ENCODE measurements at places on chromosomes 6 and 20.

- no peak for DNase-seq
Observed at GRCh38 chr6:73537677-73538076, 16.8 kb upstream of the EEF1A1 start.

DNA sequence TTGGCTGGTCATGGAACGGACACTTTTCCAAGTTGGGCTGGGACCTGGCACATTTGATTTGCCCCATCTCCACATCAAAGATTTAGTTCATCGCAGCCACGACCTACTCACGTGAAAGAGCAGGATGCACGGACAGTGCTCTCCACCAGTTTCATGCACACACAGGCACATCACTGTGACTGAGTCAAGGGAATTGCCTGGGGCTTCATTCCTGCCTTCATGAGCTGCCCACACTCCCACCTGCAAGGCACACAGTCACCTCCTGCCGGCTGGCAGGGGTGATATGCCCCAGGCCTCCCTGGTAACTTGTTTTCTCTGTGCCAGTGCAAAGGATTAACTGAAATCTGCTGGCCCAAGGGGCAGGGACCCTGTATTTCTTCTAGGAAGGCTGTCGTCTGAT, 23.3 kb upstream of the CST1 start:
- DNase-seq, result no peak

DNA sequence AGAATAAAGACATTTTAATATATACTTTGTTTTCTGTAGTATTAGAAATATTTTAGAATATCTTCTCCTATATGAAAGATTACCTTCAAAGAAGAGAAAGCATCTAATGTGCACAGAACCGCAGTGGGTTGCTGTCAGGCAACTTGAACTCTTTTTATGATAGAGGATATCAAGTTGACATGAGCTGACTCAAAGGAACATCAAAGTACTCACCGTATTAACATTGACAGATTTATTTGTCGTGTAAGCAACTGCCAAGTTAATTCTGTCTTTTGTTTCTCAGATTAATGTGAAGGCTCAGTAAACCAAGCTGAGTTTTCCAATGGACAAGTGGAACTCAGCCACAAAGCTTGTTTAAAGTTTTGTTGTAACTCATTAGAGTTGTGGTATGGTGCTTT, 2.2 kb upstream of the GINM1 start:
- no peak for DNase-seq

DNA sequence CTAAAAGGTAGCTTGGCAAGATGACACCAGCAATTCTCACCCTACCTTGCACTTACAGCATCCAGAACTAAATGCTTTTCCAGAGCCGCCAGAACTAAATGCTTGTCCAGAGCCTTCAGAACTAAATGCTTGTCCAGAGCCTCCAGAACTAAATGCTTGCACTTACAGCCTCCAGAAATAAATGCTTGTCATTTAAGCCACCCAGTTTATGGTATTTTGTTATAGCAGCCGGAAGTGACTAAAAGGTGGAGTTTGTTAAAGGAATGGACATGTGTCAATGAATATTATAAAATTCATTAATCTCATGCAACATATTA, 133.5 kb downstream of the GPX5 start:
- DNase-seq, result no peak

GRCh38 chr6:131629651-131630050, 1.6 kb upstream of the MED23 start:
- no peak for DNase-seq

DNA sequence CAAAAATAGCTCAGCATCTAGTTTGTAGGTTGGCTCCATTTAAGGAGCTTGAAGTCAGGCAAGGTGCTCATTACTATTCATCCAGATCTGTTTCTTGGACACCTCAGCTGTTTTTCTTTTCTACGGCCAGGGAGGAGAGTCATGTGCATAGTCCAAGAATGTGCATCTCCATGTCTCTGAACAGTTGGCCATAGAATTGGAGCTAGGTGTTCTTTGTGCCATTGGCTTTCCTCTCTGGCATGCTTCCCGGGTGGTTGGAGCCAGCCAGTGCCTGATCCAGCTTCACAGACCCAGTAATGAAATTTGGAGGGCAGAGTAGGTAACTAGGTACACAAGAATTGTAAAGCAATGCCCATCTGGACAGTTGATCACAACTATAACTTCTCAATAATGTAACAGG, 21.6 kb downstream of the EYA4 start:
- DNase-seq, result no peak

DNA sequence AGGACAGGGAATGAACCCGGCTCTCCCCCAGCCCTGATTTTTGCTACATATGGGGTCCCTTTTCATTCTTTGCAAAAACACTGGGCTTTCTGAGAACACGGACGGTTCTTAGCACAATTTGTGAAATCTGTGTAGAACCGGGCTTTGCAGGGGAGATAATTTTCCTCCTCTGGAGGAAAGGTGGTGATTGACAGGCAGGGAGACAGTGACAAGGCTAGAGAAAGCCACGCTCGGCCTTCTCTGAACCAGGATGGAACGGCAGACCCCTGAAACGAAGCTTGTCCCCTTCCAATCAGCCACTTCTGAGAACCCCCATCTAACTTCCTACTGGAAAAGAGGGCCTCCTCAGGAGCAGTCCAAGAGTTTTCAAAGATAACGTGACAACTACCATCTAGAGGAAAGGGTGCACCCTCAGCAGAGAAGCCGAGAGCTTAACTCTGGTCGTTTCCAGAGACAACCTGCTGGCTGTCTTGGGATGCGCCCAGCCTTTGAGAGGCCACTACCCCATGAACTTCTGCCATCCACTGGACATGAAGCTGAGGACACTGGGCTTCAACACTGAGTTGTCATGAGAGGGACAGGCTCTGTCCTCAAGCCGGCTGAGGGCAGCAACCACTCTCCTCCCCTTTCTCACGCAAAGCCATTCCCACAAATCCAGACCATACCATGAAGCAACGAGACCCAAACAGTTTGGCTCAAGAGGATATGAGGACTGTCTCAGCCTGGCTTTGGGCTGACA, 28.8 kb upstream of the ZBP1 start:
- no peak for DNase-seq

GRCh38 chr6:33018904-33019303, 9.5 kb upstream of the HLA-DOA start:
- no peak for DNase-seq

- no peak for DNase-seq
Observed at GRCh38 chr6:44614396-44614795, 226.9 kb downstream of the CDC5L start.

GRCh38 chr20:12737900-12738299, 270.9 kb upstream of the SPTLC3 start:
- no peak for DNase-seq

DNA sequence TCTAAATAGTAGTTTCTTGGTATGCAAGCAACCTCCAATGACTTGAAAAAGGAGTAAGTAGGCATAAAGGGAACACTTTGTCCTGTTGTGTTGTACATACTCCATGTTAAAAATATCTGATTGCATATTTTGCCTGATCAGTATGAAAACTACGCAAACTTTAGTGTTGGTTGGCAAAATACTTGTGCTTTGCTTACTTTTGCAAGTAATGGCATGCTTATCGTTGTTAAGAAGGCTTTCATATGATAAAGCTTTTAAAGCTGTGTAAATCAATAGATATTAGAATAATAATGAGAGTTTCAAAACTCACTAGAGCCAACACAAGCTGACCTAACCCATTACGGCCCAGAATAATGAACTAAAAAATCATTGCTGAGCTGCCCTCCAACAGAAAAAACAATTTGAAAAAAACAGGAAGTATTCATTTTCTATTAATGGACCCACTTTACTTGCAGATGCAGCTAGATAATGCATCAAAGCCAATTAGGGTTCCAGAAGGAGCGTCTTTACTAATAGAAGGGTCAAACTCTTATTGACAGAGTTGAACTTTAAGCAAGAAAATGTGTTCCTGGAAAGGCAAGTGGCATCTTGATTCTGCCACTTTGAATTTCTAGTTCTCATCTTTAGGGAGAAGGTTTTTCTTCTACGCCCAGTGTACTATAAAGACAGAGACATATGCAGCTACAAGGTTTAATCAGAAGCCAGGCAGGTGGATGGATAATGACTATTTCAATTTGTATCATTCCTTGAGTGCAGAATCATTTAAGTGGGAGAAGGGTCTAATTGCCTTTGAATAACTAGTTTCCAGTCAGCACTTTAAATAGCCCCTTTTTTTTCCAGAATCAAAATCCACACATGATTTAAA, 82.2 kb downstream of the SNAP25 start:
- no peak for DNase-seq

DNA sequence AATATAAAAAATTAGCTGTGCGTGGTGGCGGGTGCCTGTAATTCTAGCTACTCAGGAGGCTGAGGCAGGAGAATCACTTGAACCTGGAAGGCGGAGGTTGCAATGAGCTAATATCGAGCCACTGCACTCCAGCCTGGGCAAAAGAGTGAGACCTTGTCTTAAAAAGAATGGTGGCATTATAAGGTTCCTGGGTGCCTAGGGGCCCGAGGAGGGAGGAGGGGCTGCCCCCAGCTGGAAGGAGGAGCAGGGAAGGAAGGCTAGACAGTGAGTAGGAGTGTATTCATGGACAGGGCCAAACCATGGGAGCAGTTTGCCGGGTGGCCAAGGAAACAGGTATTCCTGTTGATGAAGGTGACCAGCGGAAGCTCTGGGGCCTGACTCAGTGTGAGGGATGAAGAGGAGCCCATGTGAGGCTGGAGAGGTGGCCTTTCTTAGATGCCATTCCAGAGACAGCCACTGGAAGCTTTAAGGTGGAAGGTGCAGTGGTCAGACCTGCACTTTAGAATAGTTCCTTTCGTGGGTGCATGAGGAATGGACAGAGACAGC, 24.2 kb downstream of the MANBAL start:
- DNase-seq, result no peak

- DNase-seq, result no peak
Observed at GRCh38 chr6:43240950-43241349, 2.3 kb upstream of the TTBK1 start.

DNA sequence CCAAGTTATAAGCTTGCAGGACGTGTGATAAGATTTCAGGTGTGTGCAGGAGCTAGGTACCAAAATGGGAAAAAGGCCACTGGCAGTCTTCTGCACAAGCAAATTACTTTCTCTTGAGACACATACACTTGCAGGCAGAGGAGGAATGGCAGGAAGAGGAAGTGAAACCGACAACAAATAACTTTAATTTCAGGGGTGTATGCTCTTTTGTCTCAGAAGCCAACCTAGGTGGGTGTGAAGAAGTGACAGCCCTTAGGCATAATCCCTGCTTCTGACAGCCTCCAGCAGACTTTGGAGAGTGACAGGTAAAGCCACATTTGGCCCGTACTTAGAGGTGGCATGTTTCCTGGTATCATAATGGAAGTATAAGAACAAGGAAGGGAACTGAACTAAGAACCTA, 118.8 kb upstream of the TRAF3IP2 start:
- no peak for DNase-seq

- no peak for DNase-seq
Observed at GRCh38 chr6:106181664-106182418, 95.7 kb downstream of the PRDM1 start.

- DNase-seq, result no peak
Observed at GRCh38 chr20:22333885-22334545, 250.4 kb downstream of the FOXA2 start.

DNA sequence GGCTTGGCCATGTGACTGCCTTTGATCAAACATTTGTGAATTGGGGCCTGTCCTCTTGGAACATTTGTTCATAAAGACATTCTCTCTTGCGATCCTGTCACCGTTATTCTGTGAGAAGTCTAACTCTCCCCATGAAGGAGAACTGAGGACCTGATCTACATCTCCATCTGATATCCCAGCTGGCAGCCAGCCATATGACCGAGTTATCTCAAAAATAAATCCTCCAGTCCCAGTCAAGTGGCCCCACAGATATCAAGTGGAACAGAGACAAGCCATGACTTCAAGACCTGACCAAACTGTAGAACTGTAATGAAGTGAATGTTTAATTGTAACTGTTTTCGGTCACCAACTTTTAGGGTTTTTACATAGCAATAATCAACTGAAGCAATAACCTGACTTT, 25.7 kb downstream of the SNX3 start:
- no peak for DNase-seq

DNA sequence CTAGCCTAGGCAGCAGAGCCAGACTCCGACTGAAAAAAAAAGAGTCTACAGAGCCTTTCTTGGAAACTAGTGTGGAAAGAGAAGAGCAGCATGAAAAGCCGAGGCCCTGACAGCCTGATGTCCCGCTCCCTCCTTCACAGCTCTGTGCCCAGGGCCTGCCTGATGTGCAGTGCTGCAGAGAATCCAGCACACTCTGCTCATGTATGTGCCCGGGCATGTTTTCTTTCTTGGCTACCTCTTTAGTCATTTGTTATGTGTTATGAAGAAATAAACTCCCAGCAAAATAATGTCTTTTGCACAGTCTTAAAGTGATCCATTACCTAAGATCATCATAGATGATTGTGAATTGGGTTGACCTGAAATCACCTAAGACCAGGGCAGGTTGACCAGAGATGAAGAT, 78.1 kb upstream of the EZR start:
- no peak for DNase-seq

DNA sequence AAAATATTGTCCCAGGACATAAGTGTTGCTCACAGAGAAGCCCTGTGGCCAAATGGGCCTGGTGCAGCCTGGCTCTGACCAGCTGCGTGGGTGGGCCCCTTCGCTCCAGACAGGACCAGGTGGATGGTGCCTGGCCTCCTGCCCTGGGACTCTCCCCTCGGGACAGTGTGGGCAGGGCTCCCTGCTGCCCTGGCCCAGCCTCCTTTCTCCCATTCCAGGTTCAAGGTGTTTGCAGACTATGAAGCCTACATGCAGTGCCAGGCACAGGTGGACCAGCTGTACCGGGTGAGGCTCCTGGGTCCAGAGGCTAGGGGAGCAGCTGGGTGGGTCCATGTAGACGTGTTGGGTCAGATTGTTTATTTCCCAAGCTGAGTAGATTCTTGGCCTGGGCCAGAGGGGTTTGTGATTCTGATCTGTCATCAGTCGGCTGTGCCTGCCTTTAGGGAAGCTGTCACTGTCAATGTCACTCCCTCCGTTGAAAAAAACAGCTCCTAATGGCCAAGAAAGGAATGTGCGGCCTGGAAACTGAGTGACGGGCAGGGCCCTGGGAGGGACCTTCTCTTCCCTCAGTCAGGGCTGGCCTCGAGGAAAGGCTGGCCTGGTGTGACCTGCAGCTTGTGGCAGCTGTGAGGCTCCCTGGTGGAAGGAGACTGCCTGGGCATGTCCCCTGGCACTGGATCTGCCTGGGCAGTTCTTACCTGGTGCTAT, 47.7 kb downstream of the PYGB start:
- no peak for DNase-seq
